ENCODE measurements at places on chromosomes 7 and 10.

GRCh38 chr10:128642023-128642422 is 515.8 kb upstream of the MKI67 start:
- DNase-seq: no peak

GRCh38 chr7:23469961-23470250 is 385 bp downstream of the IGF2BP3 start:
- no peak for DNase-seq

DNA sequence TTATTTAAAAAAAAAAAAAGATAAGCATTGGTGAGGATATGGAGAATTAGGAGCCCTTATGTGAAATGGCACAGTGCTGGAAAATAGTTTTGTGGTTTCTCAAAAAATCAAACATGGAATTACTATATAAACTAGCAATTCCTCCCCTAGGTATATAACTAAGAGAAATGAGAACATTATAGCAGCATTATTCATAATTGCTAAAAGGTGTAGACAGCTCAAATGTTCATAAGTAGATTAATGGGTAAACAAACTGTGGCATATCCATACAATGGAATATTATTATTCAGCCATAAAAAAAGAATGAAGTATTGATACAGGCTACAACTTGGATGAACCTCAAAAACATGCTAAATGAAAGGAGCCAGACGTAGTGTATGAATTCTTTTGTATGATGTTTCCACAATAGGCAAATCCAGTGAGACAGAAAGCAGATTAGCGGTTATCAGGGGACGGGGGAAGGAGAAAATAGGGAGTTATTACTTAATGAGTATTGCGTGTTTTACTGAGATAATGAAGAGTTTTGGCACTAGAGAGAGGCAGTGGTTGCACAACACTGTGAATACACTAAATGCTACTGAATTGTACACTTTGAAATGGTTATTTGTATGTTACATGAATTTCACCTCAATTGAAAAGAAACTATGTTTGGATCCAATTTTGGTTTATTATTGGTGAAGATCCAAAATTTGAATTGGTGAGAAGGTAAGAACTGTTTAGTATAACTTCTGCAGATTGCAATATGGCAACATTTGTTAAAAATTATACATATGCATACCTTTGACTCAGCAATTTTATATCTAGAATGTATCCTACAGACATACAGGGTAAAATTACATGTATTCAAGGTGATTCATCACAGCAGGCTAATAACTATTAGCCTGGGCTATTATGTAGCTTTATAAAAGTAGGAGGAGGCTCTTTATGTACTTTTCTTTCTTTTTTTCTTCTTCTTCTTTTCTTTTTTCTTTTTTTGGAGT is 69.7 kb downstream of the VCL start:
- no peak for DNase-seq

GRCh38 chr10:28628184-28628893 is 49.0 kb upstream of the BAMBI start:
- DNase-seq: peak; percentile 9

- DNase-seq: no peak
Observed at GRCh38 chr7:77944183-77945182, 145.9 kb downstream of the PHTF2 start.

DNA sequence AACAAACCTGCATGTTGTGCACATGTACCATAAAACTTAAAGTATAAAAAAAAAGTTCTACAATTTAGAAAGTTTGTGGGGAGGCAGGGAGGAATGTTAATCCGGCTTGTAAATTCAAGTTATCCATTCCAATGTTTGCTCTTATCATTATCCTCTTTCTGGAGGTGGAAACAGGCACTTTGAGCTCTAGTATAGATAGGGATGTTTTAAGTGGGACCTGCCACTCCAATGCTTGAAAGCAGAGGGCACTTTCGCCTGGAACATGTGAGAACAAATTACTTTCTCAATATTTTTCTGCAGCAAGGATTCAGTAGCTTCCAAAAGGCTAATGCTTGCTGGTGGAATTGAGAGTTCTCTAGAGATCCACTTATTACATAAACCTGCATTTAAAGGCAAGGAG is 45.6 kb downstream of the FEZF1 start:
- no peak for DNase-seq

- DNase-seq: no peak
Observed at GRCh38 chr7:136857573-136857972, 10.9 kb upstream of the CHRM2 start.

GRCh38 chr7:1675673-1676549 is 5.8 kb downstream of the ELFN1 start:
- no peak for DNase-seq

- no peak for DNase-seq
Observed at GRCh38 chr10:46314071-46314470, 27.3 kb downstream of the ANTXRL start.

GRCh38 chr7:16951483-16952080 is 69.8 kb upstream of the AGR3 start:
- DNase-seq: no peak

GRCh38 chr7:2154831-2155230 is 77.9 kb downstream of the MAD1L1 start:
- no peak for DNase-seq

DNA sequence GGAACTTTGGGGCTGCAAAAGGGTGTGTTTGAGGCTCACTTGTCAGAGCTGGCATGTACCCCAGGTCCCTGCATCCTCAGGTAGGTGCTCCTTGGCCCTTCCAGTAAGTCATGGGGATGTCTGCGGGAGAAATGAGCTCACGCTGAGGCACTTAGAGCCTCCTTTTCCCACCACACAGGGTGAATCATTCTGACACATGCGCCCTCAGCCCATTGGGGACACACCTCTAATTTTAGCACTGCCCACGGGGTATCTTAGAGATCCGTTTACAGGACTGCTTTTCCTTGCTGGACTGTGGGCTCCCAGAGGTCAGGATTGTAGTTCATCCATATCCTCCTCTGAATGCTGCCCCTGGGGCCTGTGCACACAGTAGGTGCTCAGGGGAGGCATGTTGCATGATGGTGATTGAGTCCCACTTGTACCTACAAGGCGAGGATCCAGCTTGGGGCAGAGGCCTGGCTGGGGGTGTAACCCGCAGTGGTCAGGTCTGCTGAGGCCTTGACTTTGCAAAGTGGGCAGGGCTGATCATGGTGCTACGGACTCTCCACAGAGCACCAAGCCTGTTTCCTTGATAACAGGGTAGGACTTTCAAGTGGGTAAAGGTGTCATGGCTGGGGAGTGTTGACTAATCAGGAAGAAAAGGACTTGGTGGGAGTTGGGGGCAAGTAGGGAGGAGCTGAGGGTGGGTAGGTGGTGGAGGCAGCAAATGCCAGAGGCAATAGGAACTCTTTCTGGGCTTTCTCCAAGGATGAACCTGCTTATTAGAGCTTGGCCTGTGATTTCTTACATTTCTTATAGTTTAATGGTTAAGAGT is 5.8 kb downstream of the TSPAN15 start:
- no peak for DNase-seq

DNA sequence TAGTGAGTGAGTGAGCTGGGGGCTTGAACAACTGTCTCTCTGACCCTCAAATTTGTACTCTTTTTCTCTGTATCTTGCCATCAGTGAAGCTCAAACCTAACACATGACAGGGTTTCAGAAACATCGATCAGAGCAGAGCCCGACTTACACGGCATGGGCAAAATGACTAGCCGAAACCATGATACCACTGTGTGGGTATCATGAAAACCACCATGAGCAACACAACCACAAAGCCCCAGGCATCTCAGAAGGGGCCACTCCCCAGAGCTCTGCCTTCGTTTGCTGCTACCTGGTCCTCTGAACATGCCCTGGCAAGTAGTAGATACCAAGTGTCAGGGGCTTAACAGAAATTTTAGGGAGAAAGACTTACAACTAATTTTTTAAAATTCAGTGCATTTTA is 308.5 kb downstream of the WDR11 start:
- DNase-seq: no peak

DNA sequence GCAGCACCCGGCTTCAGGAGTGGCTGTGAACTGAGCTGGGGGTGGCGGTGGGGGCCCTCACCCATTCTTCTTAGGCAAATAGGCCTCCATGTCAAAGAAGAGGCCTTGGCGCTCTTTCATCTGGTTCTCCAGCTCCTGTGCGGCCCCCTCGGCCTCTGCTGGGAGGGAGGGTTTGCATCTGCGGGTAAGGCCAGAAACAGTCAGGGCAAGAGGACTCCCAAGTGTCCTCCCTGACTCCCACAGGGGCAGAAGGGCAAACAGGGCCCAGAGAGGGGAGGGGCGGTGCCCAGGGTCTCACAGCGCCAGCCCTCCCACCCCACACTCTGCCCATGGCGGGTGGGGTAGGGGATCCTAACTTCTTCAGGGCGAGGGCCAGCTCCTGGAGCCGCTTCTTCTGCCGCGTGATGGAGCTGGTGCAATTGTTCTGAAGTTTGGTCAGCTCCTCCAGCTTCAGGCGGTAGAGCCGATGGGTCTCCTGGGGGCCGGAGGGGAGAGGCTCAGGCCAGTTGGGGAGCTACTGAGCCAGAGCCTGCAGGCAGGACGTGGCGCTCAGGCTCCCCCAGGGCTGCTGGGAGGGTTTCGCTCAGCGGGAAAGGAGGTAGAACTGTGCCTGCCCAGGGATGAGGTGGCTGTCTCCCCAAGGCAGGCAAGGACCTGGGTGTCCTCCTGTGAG is 2.2 kb downstream of the TMEM120A start:
- DNase-seq: no peak

DNA sequence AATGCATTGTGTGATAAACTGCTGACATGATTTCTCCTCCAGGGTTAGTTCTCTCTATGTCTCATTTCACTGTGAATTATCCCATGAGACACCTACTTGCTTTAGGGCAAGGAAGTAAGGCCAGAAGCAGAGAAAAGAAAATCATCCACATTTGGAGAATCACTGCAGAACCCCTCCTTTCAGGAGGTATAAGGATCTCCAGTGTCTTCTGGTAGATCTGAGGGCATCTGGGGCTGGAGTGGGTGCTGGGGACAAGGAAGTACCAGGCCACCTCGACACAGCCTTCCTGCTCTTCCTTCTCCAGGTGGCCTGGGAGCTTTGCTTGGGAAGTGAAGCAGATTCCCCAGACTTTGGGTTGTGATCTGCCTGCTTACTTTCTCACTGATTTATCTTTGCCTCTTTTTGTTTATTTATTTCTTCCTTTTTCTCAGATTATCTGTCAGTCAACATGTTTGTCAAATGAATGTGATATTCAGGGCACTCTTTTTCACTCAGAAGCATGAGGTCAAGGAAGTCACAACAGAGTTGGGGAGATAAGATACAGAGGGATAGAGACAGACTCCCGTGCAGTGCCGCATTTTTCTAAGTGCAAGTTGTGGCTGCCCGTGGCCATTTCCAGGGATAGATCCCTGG is 12.4 kb upstream of the CAMK2G start:
- no peak for DNase-seq

- DNase-seq: no peak
Observed at GRCh38 chr10:46226900-46227558, 59.8 kb upstream of the ANTXRL start.

- DNase-seq: no peak
Observed at GRCh38 chr10:119343011-119343601, 135.7 kb downstream of the GRK5 start.

DNA sequence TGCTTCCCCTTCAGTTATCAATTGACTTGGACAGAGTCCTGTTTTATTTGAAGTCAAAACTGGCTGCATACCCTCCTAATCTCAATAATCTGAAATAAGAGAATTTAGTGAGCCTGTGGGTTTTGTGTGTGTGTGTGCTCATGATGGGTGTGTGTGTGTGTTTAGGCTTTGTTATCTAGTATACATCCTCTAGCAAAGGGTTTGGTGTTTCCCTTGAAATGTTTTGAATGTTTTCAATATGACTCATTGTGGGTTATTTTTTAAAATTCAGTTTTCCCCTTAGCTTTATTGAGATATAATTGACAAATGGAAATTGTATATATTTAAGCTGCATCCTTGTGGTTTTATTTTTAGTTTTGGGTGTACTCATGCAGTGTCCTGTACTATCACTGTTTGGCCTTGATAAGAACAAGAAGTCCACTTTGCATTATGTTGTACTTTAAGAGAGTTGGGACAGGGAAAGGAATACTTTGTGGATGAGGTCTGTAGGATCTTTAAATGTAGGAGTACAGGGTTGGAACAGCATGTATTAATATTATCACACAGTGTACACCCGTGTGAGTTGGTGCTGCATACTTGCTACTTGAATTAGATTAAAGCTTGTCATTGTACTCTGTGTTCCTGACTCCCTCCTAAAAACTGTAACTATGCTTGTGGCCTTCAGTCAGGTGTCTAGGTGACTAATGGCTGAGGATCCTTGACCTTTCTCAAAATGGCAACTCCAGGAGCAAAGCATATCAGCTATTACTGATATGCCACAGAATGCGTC is 58.3 kb downstream of the VCL start:
- no peak for DNase-seq

- no peak for DNase-seq
Observed at GRCh38 chr10:43801140-43801539, 152.5 kb upstream of the ZNF32 start.

DNA sequence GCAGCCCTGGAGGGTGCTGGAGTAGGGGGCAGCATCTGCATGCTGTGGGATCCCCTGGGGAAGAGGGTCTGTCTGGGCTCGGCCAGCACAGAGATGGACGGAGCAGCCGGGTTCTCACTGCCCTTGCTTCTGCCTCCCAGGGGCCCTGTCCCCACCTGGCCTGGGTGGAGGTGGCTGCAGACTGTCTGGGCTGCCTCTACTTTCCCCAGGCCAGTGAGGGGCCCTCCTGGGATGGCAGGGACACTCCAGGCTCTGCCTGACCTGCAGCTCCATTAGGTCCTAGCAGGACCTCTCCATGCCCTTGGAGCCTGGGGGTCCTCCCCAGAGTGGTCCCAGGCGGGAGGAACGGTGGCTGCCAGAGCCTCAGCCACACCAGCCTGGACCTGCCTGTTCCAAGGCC is 63.7 kb downstream of the PWWP2B start:
- DNase-seq: no peak

GRCh38 chr7:94657771-94658693 is 2.1 kb upstream of the SGCE start:
- DNase-seq: peak; percentile 86

All from GOT3 (cell line).